ENCODE measurements at places on chromosomes 2 and 18. TPM values are rescaled to one million over a fixed set of nuclear protein-coding genes. Genes with fewer than 3 reads are reported as not detected.

DNA sequence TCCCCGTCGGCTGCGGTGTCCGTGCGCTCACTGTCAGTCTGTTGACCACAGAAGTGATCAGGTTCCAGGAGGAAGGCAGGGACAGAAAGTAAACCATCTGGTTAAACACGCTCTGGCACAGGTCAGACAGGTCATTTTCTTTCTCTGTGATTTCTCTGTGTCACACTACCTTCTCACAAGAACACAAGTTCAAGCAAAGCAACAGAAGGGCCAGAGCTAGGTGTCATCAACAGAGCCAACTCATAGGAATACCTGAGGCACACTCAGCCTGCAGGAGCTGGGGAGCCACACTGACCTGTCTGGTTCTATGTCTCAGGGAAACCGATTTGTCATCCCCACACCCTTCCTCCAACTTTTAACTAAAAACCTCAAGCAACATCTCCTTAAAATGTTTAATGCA is 115.1 kb upstream of the ZBTB14 start:
- no peaks in the 10 kb centered on the region for H3K4me1 ChIP-seq
- DNase-seq: no peak
- H3K27me3 ChIP-seq: no peaks in the 10 kb centered on the region
- no peaks in the 10 kb centered on the region for H3K36me3 ChIP-seq
- H3K27ac ChIP-seq: no peak overlapping the region
- H3K4me3 ChIP-seq: no peak overlapping the region

DNA sequence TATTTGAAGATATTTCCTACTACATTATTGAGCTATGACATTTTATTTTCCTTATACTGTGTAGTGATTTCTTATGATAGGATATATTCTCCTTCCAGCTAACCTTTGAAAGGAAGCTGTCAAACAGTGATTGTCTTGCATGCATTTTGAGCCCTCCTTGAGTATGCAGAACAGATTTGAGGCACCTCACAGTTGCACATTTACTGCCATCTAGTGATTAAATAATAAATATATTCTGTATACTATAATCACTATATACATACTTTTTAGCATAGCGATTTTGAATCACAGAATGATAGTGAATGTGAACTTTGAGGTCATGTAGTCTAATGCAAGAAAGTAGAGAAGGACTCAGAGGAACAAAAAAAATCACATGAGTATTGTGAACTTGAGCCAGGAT is 268.4 kb upstream of the CDH19 start:
- no peaks in the 10 kb centered on the region for H3K36me3 ChIP-seq
- H3K27ac ChIP-seq: no peak overlapping the region
- no peak for DNase-seq
- H3K4me1 ChIP-seq: no peaks in the 10 kb centered on the region

DNA sequence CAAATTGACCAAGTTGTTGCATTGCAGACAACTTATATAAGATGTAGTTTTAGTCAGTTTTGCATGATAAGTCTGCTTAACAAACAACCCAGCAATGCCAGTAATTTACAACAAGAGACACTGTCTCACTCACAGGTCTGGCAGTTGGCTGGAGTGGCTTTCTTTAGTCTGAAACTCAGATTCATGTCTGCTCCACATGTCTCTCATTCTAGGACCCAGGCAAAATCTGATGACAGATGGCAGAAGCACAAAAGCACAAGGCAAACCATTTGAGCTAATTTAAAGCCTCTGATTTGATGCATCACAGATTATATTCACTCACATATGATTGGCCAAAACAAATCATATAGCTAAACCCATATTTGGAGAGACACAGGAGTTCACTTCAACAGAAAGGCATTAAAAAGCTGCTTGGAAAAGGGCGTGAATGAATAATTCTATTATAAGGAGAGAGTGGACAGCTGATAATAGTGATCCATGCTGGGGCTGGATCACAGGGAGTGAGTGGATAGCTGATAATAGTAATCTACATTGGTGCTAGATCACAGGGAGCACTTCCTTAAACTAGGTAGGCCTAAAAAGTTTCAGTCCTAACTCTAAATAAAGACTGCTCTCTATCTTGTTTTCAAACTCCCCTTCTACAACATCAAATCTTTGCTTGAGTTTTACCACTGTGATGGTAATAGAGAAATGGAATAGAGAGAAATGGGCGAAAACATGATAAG is 593.2 kb upstream of the ZNF804A start:
- DNase-seq: no peak
- H3K27me3 ChIP-seq: no peaks in the 10 kb centered on the region
- no peaks in the 10 kb centered on the region for H3K4me1 ChIP-seq
- H3K4me3 ChIP-seq: no peak overlapping the region
- H3K27ac ChIP-seq: no peak overlapping the region
- H3K36me3 ChIP-seq: no peaks in the 10 kb centered on the region

GRCh38 chr18:73980289-73980979 is 167.2 kb downstream of the FBXO15 start:
- no peak overlapping the region for H3K27ac ChIP-seq
- H3K4me1 ChIP-seq: peaks cover 1% of the 10 kb centered on the region
- no peak for DNase-seq
- no peak overlapping the region for H3K4me3 ChIP-seq
- peaks cover 4% of the 10 kb centered on the region for H3K27me3 ChIP-seq

Gene GCKR
- total RNA-seq: not detected

Gene G6PC2
- not detected for total RNA-seq
